ENCODE measurements at places on chromosomes 13 and 19. TPM values are rescaled to one million over a fixed set of nuclear protein-coding genes. Genes with fewer than 3 reads are reported as not detected.

The PROZ gene
- polyA plus RNA-seq, result 0.21 TPM

The KISS1R gene
- polyA plus RNA-seq, result not detected

The BEST2 gene
- 0.13 TPM for polyA plus RNA-seq

DNA sequence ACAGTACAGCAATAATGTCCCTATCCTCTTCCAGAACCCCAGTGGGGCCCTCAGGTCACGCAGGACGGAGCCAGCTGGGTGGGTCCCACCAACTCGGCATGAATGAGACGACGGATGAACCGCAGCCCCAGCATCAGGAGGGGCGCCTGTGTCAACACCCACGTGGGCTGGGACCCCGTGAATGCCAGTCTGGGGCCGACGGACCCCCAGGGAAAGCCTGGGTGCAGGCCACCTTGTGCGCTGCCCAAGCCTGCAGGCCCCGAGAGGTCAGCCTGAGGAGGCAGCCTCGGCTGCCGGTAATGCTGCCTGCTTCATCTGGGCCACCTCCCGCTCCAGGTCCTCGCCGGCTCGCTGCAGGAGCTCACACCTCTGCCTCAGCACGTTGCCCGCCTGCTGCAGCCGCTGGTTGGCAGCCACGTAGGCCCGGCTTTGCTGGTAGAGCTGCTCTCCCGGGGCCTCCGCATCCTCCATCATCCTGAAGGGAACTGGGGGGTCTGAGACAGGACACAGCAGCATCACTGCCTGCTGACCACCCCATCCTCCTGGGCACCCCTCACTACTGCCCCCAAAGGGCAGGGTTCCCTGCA lies 4.2 kb downstream of the C19orf25 start:
- no peak for DNase-seq

DNA sequence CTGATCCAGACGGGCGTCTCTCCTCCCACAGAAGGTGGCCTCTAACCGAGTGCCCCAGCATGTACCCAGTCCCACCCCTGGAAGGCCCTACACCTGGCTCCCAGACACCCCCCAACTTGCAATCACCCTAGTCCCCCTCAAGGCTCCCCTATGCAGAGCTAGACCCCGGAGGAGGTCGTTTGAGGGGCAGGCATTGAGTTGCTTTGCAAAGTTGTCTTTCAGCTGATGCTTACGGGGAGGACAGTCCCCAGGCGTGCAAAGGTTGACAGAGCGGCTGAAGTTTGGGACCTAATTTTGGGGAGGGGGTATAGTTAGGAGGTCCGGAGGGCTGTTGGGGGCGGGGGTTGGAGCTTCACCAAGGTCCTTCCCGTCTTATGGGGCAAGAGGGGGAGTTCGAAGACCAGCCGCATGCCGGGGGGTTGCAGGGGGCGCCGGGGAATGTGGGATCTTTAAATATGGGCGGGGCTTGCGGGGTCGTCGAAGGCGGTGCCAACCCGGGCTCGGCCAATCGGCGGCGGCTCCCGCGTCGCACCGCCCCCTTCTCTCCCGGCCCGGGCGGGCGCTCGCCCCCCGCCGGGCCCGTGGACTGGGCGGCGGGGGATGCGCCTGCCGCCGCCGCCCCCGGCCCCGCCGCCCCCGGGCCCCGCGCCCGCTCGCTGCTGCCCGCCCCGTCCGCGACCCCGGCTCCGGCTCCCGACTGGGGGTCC lies at the start of gene KCNN1:
Gene KCNN1 (plus strand): TSS at position 558 of the 707 bp plus-strand sequence. CDS start 6,782 bp downstream, outside the sequence.
- no peak for DNase-seq

GRCh38 chr19:6499052-6499790 lies 2.9 kb downstream of the TUBB4A start:
- DNase-seq, result no peak

DNA sequence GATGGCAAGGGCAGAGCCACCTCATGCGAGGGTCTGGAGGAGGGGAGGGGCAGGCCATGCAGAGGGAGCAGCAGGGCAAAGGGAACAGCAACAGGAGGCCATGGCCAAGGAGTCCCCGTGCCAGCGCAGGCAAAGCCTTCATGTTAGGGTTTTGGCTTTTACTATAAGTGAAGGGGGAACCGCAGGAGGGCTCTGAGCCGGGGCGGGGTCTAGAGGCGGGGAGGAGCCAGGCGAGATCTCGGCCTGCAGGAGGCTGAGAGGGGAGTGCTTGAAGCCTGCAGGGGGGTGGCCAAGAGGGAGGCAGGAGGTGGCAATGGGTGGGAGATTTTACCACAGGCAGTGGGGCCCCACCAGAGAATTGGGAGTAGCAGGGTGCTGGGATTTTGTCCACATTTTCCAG lies 6.3 kb downstream of the ARHGAP33 start:
- DNase-seq, result no peak

- DNase-seq, result no peak
Measured at GRCh38 chr19:54644056-54644455, 13.8 kb downstream of the LILRB1 start.

- no peak for DNase-seq
Measured at GRCh38 chr19:18856385-18857126, 24.8 kb downstream of the UPF1 start.

DNA sequence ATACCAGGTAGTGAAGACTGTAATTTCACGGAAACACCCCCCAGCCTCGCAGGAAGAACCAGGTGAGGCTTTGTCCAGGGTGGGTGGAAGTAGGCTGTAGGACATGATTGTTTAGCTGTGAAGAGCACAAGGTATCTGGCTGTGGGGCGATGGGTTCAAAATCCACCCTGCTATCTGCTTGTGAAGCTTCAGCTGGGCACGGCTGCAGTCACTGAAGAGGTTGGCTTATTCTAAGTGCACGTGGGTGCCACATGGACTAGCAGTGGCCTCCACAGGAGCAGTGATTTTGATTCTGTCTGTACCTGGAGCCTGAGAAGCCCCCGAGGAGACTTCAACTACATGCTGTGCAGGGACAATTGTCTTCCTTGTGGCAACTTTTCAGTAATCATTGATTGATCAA lies 254.1 kb downstream of the FGF9 start:
- no peak for DNase-seq

DNA sequence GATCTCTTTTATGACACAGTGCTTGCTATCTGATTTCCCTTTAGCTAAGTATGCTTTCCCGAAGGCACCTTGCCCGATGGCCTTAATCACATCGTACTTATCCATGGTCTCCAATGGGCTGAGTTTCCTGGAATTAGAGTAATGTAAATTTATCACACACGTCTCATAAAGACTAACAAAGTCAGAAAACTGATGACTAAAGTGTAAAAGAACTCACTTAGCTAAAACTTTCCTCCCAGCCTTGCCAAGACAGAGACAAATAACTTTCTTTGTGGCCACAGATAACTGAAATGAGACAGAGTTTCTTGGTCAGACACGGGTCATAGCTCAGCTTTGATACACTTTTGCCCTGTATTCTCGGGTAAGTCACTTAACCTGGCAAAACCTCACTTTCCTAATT lies 1.5 kb downstream of the NEK5 start:
- no peak for DNase-seq

DNA sequence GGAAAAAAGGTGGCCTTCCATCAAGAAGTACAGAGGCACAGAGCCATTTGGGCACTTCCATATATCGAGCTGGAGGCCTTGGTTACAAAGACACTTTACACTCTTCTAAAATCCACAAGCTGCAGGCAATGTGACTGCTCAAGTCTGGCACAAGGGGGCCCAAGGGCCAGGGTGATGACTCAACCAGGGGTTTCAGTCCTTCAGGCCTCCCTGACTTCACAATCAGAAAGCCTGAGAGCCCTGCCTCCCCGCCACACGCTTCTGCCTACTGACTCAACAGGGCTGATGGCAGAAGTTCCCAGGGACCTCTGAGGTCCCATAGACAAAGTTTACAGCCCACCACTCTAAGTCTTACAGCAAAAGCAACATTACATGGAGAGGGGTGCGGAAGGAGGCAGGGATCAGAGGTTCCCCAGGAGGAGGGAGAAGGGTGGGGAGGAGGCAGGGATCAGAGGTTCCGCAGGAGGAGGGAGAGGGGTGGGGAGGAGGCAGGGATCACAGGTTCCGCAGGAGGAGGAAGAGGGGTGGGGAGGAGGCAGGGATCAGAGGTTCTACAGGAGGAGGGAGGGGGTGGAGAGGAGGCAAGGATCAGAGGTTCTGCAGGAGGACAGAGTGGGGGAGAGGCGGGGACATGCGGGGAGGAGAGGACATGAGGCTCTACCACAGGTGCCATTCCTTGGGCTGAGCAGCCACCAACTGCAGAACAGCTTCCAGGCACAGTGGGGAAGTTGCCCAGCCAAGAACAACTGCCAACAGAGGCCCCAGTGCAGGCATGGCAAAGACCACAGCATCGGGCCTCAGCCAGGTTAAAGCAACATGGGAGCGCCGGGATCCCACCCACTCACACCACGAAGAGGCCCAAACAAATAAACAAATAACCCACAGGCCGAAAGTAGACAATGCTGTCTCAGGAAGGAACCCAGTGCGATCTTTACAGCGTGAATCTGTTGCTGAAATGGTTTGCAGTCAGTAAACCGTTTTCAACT lies 52.0 kb downstream of the SLC7A1 start:
- no peak for DNase-seq

Measured in right lung (tissue), 10 donors.